ENCODE measurements at places on chromosomes 13 and 19.

DNA sequence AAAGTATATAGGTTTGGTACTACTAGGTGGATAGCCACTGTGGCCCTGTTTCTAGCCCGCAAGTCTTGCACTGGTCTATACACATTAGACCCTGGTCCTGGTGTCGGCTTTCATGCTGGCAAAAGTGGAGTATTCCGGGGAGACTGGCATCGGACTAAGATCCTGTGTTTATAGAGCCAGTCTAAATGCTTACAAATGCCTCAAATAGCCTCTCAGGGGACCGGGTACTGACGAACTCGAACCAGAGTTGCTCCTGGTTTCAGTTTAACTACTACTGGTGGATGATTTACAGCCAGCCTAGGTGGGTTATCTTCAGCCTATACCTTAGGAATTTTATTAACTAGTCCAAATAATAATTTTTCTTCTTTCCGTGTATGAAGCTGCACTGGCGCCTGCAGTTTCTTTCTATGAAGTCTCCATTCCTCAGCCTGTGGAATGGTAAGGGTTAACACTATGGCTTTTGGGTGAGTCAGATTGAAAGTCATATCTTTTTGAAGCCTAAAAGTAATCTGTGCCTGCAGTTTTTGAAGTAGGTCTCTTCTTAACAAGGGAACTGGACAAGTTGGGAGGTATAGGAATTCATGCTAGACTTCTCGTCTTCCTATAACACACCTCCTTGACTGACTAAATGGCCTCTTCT lies 51.3 kb downstream of the OR10H4 start:
- no peak for DNase-seq

GRCh38 chr13:76214001-76214400 lies 577.9 kb downstream of the LMO7 start:
- no peak for DNase-seq

DNA sequence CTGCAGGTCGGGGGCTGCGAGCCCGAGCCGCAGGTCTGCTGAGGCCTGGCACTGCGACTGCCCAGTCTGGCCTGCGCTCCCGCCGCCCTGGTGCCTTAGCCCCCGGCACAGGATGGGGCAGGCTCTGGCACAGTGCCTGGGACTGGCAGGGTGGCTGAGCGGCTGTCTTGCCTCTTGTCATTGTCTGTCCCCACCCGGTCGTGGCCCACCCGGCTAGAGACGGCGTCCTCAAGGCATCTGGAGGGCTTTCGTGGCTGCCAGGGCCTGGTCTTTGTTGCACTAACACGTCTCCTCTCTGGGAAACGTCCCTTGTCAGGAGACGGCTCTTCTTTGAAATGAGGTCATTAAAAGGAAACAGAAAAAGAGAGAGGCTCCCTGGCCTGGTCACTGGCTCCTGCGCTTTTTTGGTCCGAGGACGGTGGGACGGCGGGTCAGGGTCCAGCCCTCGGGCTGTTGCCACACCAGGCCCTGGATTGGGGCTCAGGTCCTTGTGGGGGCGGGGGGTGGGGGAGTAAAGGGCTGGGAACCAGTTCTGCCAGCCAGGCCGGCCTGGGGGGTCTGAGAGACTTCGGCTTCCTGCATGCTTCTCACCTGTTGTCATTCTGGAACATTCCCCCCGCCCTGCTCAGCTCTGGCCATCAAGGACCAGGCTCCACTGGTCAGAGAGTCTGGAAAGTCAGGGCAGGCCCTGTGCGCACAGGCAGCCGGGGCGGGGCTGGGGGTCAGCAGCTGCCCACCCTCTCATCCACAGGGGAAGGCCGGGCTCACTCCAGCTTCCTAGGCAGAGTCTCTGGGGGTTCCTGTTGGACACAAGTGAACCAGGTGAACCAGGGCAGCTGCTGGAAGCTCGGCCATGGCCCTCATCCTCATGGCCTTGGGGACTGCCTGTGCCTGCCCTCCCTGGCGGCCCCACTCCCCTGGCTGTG lies 6.2 kb upstream of the ZNF554 start:
- no peak for DNase-seq

GRCh38 chr19:2716275-2716650 lies 4.9 kb downstream of the DIRAS1 start:
- no peak for DNase-seq

DNA sequence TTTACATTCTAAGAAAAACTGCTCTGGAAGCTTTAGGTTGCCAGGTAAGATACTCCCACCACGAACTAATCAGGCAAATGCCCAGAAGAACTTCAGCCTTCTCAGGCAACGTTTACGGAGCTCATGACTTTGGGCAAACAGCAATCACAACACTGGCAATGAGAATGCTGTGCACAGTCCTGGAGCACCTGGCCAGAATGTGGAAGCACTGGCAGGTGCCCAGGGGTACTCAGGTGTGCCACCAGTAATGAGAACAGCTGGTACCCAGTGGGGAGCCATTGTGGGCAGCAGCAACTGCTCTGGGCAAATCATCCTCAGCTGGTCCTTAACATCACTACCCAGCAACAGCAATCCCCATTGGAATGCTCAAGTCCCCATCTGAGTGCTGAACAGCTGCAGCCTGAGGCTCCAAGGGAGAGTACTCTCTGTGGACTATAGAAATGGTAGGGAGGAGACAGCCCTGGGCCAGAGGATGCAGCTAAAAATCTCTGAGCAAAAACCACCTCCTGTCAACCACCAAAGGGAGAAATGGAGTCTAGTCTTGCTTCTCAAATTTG lies 210.0 kb downstream of the FOXO1 start:
- no peak for DNase-seq

DNA sequence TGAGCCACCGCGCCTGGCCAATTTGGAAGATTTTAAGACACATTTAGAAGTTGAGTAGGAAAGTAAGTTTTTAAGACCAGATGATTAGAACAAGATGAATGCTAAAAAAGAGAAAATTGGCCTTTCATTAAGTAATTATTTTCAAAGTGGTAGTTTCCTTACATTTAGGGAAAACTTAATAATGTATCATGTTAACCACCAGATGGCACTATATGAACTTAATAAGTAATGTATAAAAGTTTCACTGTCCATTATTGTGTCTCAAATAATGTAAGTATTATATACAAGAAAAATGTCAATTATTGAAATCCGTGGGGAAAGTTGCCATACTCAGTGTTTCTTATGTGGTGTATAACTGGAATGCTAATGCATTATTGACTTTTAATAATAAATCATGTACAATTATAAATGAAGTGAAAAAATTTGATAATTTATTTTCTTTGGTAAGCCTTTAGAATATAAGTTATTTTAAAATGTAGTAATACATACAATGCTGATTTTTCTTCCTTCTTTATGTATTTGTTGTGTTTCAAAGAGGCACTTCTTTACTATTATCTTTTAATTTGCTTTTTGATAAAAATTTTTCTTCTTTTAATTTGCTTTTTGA lies 29.2 kb downstream of the COG6 start:
- DNase-seq = peak; percentile 47

DNA sequence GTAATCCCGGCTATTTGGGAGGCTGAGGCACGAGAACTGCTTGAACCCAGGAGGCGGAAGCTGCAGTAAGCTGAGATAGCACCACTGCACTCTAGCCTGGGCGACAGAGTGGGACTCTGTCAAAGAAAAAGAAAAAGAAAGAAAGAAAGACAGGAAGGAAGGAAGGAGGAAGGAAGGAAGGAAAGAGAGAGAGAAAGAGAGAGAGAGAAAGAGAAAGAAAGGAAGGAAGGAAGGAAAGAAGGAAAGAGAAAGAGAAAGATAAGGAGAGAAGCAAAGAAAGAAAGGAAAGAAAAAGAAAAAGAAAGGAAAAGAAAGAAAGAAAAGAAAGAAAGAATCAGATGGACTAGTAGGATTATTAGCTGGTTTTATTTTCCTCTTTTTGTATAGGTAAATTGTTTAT lies 22.8 kb downstream of the ZNF541 start:
- DNase-seq = no peak

DNA sequence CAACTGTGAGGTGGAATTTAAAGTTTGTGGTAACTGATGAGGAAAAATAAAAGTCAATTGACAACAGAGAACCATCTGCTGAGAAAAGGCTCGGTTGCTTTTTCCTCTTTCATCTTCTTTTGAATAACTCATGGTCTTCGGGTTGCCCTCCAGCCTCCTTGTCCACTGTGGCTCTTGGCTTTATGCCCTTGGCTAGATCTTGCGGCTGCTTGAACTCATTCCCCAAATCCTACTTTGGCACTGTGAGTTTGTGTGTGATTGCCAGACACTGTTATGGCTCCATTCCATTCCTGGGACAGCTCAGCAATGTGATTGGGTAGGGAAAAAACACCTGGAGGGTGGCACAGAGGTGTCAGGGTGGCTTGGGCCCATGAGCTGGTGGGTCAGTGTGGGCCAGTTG lies 387.4 kb downstream of the DLEU7 start:
- DNase-seq = no peak

All from SW 1271 (cell line).